ENCODE measurements at places on chromosomes 5 and 9.
A peak's percentile ranks its signal among the peaks of the same experiment; 100 is the strongest.

- DNase-seq, result peak; percentile 78
Measured at GRCh38 chr5:1140171-1140817, 28.4 kb upstream of the SLC12A7 start.

GRCh38 chr5:55370291-55370925 is 62.6 kb downstream of the MTREX start:
- no peak for DNase-seq

- DNase-seq, result no peak
Measured at GRCh38 chr9:104960662-104961061, 32.7 kb upstream of the ABCA1 start.

DNA sequence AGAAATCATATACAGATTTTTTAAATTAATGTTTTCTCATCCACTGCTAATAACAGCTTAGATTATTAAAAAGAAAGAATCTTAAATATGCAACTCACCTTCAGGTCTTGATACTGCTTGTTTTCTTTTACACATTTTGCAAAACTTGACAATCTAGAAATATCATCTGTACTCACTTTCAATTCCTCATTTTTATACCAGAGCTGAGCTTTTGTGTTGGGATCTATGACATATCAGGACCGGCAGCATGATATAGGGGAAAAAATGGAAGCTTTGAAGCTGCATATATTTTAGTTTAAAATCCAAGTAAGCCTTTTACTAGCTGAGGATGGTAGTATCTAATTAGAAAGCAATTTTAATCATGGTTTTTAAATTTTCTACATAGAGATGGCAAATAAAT is 75.7 kb upstream of the SMARCA2 start:
- DNase-seq, result no peak

- DNase-seq, result no peak
Measured at GRCh38 chr9:109815366-109815947, 35.5 kb downstream of the PALM2AKAP2 start.

DNA sequence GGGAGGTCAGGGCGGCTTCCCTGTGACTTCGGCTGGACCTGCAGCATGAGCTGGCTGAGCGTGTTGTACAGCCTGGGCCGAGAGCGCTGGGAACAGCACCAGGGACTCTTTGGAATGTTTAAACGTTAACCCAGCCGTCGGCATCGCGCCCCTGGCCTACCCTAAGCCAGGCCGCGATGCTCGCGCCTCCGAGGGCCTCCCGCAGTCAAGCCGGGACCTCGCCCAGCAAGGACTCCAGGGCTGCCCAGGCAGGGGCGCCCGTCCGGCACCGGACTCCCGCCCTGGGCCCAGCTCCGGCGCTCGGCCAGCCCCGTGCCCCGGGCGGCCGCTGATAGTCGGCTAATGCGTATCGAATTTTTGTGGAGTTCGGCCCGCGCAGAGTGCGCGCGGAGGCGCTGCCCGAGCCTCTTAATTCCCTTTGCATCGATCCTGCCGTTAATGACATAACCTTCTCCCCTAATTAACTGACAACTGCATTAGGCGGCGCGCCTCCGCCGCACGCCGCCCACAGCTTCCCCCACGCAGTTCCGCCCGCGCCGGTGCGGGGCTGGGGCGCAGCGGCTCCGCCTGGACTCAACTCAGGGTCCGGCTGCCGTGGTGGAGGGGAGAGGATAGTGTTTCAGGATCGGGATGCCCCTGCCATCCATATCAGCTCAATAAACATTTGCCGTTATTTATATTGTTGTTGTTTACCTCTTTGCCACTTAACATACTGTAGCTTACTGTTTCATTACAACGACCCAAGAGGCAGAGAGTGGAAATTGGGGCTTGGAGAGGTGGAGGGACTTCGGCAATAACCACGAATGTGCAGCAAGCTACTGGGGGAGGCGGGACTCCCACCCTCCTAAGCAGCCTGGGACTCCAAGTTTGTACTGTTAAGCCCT is 28.8 kb upstream of the CDC23 start:
- no peak for DNase-seq

DNA sequence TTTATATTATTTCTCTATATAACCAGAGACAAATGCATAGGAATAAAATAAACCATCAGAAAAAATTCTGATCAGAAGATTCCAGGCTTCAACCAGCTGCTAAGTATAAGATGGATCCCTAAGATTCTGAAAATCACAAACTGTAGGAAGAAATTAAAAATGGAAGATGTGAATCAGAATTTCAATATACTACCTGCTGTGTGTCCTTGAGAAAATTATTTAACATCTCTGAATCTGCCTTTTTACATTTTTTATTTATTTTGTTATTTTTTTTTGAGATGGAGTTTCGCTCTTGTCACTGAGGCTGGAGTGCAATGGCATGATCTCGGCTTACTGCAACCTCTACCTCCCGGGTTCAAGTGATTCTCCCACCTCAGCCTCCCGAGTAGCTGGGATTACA is 187.2 kb downstream of the GNAQ start:
- no peak for DNase-seq

DNA sequence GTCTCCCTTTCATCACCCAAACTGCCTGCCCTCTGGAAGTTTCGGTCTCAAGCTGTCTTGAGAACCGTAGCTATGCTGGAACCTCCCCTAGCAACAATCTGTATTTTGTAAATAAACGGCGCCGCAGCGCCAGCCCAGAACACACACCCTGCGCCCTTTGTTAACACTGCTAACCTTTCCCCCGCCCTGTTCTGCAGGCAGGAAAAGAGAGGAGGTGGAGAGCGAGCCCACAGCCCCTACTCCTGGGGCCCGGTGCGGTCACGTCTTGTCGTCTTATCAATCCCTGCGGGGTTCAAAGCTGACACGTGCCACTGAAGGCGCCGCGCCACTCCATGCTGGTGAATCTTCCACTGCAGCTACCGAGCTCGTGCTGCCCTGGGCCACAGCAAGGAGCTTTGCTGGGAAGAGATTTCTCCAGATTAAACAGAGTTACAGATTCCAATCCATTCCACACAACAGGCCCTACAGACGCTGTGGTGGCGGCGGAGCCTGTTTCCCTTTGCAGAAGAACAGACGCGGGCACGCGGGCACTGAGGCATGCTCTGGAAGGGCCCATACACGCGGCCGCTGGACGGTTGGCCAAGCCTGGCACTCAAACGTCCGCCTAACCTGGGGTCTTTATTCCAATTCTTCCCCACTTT is 25.3 kb downstream of the ZDHHC11B start:
- DNase-seq, result no peak

GRCh38 chr5:29697785-29698414 is 1495.6 kb upstream of the CDH6 start:
- DNase-seq, result no peak

All from NCI-H526 (cell line).